ENCODE measurements at places on chromosomes 7 and 10.
A peak's percentile ranks its signal among the peaks of the same experiment; 100 is the strongest.

GRCh38 chr7:30562498-30562897 is 32.2 kb upstream of the GARS1 start:
- no peak for DNase-seq

GRCh38 chr7:23546897-23547572 is 15.3 kb upstream of the TRA2A start:
- DNase-seq: peak; percentile 76

DNA sequence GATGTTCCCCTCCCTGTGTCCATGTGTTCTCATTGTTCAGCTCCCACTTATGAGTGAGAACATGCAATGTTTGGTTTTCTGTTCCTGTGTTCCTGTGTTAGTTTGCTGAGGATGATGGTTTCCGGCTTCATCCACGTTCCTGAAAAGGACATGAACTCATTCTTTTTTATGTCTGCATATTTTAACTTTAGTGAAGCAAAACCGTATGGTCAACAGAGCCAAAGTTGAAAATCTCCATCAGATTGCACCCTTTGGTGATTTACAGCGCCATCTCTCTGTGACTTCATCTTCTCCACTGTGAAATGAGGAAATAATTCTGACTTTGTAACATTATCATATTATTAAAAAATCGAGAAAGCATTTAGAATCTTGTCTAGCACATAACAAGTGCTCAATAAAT is 132.3 kb upstream of the PLXDC2 start:
- DNase-seq: no peak

GRCh38 chr10:83678850-83679249 is 460.5 kb upstream of the GHITM start:
- no peak for DNase-seq

DNA sequence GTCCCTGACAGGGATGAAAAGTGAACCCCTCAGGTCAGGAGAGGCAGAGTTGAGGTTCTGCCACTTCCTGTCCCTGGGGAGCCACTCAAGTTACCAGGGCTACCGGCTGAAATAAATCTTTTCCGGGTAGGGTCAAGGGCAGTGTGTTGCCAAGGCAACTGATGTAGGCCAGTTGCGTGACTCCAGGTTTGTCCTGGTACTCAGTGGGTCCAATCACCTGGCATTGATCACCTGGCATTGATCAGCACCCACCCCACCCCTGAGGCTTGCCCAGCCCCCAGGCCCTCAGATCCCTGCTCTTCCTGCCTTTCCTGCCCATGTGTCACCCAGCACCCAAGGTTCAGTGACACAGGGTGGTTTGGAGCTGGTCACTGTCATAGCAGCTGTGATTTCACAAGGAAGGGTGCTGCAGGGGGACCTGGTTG is 5.9 kb downstream of the SAP25 start:
- no peak for DNase-seq

GRCh38 chr10:30812018-30812851 is 182.7 kb upstream of the LYZL2 start:
- DNase-seq: no peak

GRCh38 chr10:74558897-74559296 is 267.5 kb upstream of the KAT6B start:
- DNase-seq: no peak

- DNase-seq: no peak
Observed at GRCh38 chr7:43289826-43290225, 177.4 kb downstream of the HECW1 start.

DNA sequence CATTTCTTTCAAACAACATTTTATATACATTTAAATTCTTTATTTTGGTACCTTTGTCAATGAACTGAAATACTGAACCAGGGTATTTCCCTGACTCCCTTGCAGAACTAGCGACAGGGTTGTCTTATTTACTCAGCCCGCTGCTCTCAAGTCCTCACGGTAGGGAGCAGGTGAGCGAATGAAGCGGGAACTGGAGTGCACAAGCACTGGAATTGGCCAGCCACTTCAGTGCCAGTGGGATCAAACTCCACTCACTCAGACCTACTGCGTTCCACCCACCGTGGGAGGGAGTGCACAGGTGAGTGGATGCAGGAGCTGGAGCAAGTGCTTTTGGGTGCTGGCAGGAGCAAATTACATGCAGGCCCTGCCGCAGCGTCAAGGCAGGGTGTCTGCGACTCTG is 28.1 kb upstream of the NEUROD6 start:
- DNase-seq: no peak

GRCh38 chr7:5477126-5477525 is 53.5 kb upstream of the TNRC18 start:
- DNase-seq: no peak

- DNase-seq: no peak
Observed at GRCh38 chr10:122878799-122879338, 512 bp downstream of the FAM24B start.

DNA sequence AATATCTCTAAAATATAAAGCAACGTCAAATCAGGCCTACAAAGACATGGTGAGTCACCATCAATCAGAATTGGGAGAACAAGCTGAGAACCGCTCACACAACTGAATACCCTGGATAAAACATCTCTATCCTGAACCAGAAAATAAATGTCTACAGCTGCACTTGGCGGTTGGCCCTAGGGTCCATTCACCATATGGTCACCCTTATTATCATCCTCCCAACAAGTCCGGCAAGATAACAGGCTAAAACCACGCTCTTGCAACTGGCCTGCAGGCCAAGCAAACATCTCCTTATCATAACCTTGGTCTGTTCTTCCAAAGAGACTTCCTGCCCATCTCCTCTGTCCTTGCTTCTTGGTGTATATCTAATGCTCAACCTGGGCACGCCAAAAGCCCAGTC is 310.7 kb downstream of the CALN1 start:
- no peak for DNase-seq

GRCh38 chr10:124626759-124627380 is 117.3 kb downstream of the FAM53B start:
- DNase-seq: peak; percentile 34

DNA sequence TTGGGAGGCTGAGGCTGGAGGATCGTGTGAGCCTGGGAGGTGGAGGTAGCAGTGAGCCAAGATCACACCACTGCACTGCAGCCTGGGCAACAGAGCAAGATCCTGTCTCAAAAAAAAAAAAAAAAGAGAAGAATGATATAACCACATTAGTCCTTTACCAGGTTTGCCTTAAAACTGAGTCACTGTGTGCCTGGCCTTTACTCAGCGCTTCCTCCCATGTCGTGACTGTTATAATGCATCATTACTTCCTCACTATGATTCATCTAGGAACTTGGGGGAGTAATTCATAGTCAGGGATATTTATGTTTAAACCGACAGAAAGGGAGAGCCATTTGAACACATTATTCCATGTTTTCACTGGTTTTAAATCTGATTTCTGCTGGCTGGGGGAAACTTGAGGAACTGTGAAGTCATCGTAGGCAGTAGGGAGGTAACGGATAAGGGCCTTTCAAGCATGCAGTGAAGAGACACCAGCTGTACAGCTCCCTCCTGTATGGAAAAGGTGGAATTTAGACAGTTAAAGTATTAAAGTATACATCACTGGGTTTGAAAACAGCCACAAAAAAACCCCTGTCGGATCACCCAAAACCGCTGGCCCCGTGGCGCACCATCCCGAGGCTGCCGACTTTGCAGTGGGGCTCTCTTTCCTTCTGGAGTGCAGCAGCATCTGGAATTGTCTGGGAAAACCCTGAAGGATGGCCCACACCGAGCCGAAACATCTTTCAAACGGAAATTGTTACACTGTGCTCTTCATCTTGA is 119.8 kb downstream of the NKX6-2 start:
- no peak for DNase-seq

GRCh38 chr7:69603351-69603750 is 5.1 kb downstream of the AUTS2 start:
- no peak for DNase-seq

DNA sequence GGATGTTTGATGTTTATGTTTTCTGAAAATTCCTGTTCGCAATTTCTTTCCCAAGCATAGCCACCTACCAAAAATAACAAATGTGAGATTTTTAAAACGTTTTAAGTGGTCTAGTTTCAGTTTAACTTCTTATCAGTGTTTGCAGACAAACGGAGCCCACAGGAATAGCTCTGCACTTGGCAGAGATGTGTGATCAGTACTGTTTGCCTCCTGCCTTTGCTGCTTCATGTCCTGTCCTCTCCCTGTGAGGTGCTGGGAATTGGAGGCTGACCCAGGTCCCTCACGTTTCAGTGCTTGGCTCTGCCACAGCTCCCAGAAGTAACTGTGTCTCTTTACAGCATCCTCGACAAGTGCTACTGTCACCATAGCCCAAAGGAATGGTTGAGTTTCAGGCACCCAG is 1.2 kb downstream of the UCN3 start:
- DNase-seq: no peak

- no peak for DNase-seq
Observed at GRCh38 chr7:15491361-15491760, 70.5 kb downstream of the AGMO start.

GRCh38 chr7:50331564-50332208 is 27.2 kb downstream of the IKZF1 start:
- no peak for DNase-seq

DNA sequence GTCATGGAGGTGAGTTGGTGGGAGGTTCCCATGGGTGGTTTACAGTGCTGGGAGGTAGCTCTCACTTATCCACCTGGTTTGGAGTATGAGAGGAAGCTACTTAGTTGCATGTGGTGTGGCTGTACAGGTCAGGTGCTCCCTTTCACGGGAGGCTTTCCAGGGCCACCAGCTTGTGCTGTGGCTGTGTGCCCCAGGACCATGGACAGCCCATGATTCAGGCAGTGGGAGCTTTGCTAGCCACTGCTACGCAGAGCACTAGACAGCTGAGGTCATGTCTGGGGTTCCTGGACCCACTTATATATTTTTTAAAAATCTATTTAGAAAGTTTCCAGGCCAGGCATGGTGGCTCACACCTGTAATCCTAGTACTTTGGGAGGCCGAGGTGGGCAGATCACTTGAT is 42.5 kb upstream of the KCNMA1 start:
- no peak for DNase-seq

DNA sequence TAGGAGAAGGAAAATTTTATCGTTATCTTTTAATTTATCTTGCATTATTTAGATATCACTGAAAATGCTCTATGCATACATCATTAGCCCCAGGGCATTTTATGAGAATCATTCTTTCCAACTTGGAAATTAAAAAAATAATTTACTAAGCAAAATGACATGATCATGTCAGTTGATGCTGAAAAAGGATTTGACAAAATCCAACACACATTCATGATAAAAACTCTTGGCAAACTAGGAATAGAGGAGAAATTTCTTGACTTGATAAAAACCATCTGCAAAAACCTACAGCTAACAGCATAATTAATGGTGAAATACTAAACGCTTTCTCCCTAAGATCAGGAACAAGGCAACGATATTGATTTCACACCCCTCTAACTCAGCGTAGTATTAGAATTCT is 40.2 kb upstream of the RSU1 start:
- DNase-seq: no peak

GRCh38 chr10:3534433-3534832 is 250.6 kb downstream of the KLF6 start:
- no peak for DNase-seq

DNA sequence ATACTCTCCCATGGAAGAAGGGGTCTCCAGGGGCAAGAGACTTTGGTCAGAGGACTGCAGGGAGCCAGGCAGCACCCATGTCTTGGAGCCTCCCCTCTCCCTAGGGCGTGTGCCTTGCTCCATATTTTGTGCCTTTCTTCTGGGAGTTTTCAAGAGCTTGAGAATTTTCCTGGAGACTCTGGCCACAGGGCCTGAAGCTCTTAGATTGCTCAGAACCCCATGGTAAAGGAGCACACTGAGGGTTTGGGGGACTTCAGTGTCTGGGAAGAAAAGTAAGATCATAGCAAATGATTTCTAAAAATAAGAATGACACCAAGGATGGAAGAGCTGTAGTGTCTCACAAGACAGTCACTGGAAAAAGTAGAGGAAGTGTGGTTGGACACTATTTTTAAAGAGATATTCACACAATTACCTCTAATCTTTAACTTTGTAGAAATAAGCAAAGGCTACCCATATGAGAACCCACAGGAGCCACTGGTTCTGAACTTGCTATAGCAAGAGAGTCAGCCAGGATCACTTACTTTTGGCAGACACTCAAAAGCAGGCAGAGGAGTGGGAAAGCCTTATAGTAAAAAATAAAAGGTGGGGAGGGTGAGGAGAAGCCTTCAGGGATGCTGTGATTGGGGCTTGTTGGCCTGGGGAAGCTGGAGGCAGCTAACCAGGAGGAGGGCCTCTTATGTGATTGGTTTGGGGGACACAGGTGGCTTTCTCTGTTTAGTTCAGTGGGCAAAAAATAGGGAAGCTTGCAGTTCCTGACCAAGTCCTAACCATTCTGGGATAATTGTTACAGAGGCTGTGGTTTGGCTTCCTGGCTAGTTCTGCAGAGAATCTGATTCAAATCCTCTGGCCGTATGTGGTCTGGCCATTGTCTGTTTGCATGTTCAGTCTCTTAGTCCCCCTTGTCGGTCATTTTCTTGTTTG is 5.1 kb upstream of the CSGALNACT2 start:
- DNase-seq: no peak

DNA sequence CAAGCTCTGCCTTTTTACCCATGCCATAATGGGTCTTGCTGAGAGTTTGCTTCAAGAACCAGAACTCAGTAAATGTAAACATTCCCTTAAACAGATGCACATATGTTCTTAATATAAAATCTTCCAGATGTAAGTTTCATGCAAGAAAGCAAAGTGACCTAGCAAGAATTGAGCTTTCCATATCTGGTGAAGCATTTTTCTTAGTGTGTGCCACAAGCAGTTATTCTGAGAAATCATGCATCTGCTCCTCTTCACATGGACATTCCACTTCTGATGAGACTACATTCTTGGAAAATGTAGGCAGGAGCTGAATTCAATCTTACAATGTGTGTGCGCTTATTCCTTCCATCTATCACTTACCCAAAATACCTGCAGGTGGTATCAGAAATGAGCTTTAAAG is 227.8 kb upstream of the LRRTM3 start:
- DNase-seq: no peak

DNA sequence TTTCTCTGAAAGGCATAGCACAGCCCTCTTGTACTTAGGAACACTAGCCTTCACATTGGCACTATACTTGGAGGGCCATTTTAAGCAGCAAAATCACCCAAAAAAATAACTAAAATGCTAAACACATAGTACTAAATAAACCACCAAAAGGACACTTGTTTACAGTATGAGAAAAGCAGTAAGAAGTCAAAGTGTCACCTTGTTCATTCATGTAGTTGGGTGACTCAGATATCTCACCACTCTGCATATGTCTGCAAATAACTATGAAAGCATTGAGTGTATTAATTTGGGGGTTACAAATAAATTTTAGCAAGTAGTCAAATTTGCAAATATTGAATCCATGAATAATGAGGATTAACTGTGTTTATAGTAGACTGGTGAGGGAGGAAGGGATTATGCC is 107.6 kb downstream of the ELAPOR2 start:
- DNase-seq: no peak

GRCh38 chr7:77558284-77558967 is 21.3 kb downstream of the PTPN12 start:
- DNase-seq: no peak
